ENCODE measurements at places on chromosomes 4 and X.

DNA sequence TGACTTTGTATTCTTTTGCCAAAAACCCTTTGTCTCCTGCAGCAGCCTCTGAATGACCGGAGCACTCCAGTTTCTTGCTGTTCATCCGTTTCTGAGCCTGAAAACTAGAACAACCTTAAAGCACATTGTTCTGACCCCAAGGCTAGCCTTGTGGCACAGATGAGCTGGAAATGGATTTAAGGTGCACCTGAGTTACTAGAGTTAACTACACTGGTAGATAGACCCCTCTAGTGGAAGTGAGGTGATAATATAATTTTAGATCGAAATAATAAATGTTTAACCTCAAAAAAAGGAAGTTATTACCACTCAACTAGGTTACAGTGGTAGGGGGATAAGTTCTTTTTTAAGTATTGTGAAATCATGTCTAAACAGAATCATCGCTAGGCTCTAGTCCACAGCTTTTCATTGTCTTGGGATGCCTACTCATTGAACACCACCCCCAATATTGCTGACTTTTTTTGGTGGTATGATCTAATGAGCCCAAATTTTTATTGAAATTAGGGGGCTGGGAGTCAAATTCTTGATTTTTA, 2.7 kb downstream of the PLS3 start:
- no peak for DNase-seq

DNA sequence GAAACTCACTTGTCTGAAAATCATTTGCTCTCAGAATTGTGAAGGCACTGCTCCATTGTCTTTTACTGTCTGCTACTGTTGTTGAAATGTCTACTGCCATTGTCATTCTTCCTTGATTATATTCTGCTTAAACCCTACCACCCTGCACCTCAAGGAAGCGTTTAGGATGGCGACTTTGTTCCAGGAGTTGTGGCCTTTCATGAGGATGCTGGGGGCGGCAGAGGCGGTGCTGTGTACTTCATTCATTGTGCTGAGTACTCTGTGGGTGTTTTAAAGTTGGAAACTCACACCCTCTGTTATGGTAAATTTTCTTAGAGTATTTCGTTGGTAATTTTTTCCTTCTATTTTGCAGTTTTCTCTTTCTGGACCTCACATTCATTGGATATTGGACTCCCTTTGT, 258.9 kb downstream of the TENM3 start:
- DNase-seq = no peak

DNA sequence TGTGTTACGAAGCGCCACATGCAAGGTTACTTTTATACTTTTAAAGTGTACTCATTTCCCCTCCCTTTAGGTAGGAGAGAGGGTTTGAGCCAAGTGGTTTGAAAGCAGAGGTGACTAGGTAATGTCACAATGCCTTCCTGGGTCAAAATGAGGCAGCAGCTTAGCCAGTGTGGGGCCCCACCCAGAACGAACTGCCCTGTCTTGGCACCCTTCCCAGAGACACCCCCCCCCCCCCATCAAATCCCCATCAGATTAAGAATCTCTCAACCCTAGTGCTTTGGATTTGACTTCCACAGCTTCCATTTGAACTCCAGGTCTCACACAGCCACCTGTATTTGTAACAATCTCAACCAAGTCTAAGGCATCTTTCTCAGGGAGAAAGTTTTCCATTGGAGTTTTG, 31.1 kb downstream of the BCOR start:
- DNase-seq = no peak

- no peak for DNase-seq
Observed at GRCh38 chr4:40201898-40202297, 5.1 kb downstream of the RHOH start.

DNA sequence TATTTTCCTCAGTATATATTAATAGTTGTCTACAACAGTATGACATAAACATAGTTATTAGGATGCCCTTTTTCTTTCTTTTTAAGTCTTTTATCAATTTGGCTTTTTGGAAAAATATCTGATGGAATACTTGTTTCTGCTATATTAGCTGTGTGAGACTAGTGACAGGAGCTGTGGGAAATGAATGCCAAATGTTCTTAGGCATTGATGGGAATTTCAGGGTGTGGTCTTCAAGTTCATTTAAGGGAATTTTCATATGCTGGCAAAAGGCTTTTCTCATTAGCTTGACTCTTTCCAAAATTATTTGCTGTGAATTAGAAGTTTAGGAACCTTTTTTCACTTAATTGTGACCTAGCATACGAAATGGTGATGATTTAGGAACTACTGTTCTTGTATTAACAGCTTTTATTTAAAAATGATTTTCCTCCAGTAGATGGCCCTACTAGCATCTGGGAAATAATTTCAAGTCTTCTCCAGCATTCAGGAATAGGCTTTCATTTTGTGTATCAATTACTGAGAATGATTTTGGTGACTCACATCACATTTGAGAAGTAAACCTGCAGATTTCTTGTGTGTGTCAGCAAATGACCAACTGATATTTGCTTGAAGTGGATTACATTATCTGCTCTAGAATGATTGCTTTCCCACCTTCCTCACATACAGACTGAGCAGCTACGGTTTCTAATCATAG, 70.9 kb downstream of the HTT start:
- no peak for DNase-seq

DNA sequence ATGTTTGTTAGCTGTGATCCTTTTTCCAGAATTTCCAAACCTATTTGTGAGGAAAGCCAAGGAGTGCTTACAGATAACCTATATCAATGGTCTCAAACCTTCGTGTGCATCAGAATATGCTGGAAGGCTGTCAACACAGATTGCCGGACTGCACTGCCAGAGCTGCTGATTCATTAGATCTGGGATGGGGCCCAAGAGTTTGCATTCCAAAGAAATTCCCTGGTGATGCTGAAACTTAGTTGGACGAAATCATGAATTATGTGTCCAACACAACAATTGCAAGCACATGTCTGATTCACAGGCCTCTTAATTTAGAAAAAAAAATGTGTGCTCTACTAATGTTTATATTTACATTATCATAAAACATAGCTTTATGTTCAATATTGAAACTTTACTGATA, 544.0 kb upstream of the AMOT start:
- no peak for DNase-seq

- no peak for DNase-seq
Observed at GRCh38 chrX:68209008-68209407, 224.3 kb downstream of the OPHN1 start.

GRCh38 chrX:10103023-10103422, 53.8 kb upstream of the CLCN4 start:
- no peak for DNase-seq

DNA sequence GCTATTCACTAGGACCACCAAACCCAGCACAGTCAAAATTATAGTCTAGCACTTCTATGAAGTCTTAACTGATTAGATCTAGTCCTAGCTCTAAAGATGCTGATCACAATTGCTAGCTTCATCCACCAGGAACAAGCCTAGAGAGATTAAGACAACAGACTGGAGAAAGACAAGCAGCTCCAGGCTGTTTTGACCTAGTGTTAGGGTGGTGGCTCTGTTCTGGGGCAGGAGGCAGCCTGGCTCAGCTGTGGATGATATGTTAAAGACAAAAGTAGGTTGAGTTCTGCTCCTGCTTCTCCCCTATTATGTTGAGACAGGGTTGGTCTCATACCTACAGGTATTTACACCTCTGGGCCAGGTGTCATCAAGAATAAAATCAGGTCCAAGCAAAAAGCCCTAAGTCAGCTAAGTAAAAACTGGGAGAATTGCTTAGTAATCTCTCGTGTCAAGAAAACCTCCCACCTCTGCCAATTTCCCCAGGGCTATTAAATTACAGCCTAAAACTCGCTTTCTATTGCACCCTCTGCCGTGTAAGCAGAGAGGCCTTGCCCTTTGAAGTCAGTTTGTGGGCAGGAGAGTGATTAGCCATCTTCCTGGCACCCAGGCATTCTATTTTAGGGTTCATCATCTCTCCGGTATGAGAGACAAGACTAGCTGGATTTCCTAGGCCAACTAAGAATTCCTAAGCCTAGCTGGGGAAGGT, 39.9 kb downstream of the RAB40AL start:
- DNase-seq = no peak

GRCh38 chr4:53905276-53905940, 159.0 kb downstream of the CHIC2 start:
- no peak for DNase-seq

GRCh38 chrX:133781174-133781573, 204.2 kb downstream of the GPC3 start:
- DNase-seq = no peak

DNA sequence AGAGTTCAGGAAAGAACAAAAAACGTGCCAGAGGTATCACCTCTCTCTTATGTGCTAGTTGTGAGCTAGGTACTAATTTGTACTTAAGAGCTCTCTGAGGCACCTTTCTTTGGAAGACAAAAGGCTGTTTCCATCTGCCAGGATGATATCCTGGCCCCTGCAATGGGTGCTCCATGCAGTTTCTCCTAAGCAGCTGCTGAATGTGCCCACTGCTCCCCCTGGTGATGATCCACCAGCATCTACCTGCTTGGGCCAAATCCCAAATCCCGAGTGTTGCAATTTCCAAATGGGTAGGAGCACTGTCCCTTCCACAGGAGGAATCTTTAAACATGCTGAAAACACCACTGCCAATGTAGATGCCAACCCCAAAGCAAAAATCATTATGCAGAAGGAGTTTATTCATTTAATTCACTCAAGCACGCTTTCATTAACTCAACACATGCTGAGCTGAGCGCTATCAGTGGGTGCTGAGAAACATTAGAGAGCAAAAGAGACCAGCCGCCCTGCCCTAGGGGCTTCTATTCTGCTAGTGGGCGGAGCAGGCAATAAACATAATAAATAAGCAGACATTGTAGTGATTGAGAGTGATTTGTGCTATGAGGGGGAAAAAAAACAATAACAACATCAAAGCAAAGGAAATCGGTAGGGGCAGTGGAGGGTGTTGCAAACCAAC, 69.6 kb upstream of the C4orf50 start:
- DNase-seq = no peak

DNA sequence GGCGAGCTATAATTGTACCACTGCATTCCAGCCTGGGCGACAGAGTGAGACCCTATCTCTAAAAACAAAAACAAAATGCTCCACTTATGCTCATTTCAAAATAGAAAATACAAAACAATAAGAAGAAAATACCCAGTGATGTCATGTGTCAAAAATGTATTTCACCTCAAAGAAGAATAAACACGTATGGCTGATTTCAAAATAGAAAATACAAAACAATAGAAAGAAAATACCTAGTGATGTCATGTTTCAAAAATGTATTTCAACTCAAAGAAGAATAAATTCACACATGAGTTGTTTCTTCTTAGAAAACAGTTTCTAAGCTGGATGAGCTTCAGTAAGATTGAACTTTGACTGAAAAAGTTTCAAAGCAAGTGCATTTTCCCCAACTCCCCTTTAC, 20.3 kb upstream of the PDCL2 start:
- DNase-seq = no peak

DNA sequence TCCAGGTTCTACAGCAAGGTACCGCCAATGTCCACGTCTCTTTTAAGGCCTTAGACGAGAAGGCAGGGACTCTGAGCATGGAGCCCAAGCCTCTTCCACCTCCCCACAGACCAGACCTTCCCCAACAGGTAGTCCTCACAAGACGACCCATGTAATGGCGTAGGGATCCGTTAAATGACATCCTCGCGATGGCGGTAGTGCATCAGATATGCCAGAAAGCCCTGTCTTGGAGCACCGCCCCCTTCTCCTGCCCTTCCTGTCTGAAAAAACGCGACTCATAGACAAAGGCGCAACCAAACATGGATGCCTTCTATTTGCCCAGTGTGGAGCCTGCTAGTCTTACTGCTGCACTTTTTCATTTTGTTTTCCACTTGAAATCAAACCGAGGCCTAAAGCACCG, 185.4 kb downstream of the OR13H1 start:
- no peak for DNase-seq

DNA sequence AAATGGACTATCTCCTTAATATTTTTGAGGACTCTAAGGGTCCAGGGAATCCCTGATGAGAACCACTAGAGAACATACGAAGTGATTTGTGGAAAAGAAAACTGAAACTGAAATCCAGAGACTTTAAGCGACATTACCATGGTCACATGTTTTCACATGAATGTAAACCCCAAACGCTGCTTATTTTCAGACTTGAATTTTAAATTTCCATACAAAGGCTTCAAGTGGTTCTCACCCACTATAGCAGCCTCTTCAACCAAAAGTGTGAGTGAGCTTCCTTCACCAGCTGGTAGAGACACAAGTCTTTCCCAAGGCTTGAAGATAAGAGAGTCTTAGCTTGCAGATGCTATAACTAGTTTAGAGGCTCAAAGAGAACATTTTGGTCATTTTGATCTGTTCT, 232.7 kb downstream of the MGST2 start:
- DNase-seq = no peak

DNA sequence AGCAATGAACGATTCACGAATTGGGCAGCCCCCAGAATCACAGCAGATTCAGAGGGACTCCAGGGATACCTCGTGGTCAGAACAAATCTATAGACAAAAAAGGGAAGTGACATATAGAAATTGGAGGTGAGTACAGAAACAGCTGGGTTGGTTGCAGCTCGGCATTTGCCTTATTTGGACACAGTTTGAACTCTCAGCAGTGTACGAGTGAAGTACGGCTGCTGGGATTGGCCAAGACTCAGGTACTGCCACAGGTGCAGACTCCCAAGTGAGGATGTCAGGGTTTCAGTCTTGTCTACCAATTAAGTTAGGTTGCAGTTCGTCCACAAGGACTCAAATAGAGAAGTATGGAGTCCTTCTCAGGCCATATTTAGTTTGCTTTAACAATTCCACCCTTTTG, 28.2 kb downstream of the HTT-AS start:
- DNase-seq = no peak

DNA sequence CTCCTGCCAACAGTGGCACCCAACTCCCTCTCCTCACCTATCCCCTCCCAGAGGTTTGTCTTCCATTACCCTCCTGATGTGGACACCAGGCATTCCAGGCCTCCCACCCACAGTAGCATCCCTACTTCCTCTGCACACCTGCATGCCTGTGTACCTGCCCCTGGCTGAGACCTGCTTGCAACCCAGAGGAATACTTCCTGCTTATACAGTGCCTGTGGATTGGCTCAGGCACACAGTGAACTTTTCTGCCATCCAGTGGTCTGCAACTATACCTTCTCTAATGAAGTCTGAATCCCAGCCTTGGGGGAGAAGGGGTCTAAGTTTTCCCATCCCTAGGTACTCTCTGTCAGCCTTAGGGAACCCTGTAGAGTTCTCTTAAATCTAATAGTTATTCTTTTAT, 169.9 kb downstream of the IQCM start:
- DNase-seq = no peak

DNA sequence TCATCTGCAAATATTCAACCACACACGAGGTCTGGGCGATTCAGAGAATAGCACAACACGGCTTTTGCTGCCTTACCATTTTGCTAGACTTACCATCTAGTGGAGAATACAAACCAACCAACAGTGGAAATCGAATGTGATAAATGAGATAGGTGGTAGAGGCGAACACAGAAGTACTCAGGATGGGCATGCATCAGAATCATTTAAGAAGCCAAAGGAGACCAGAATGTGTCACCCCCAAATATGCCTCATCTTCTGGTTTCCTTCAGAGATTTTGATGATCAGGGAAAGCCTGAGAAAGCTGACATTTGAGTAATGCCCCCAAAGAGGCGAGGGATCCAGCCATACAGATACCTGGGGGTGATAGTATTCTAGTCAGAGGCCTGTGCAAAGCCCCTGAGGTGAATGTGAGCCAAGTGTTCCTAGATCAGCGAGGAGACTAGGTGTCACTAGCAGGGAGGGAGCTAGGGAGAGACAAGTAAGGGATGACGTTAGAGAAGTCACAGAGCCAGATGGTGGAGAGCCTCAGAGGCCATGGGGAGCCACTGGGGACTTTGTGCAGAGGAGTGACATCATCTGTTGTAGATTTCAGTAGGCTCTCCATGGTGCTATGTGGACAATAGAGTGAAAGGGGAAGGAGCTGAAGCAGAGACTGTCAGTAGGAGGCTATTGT, 1.7 kb downstream of the MTMR1 start:
- no peak for DNase-seq

- DNase-seq = no peak
Observed at GRCh38 chr4:1133033-1133432, 19.7 kb upstream of the RNF212 start.

All from stimulated activated CD4-positive, alpha-beta T cell treated with anti-CD3 and anti-CD28 coated beads, Interleukin-15, amount 100 ng/mL, for 1 hour (primary cell).